ENCODE measurements at places on chromosomes 3 and 15.

DNA sequence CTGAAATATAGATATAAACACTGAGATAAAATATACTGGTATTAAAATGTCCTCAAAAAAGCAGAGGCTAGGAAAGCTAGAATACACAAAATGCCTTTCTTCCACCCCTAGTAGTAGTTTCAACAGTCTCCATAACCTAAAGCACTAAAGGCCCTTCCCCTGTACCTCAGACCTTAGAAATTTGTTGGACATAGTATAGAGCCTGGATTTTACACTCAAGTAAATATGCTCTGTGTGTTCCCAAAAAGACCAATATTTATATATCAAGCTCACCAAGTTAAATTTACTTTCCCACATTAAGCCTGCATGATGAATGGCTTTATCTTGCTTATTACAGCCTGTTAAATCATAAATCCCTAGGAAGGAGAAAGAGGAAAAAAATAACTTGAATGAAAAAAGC is 378.7 kb upstream of the AZI2 start:
- no peak for DNase-seq

GRCh38 chr15:44536962-44537734 is at the start of gene EIF3J:
TSS of gene EIF3J (plus strand) at chr15:44537147. CDS start at chr15:44537195, 48 bp downstream.
- DNase-seq: peak; percentile 98

- DNase-seq: no peak
Measured at GRCh38 chr3:195828762-195829161, 17.0 kb upstream of the MUC4 start.

- DNase-seq: no peak
Measured at GRCh38 chr3:52086461-52086860, 30.1 kb upstream of the DUSP7 start.

- no peak for DNase-seq
Measured at GRCh38 chr3:4773583-4773982, 205.7 kb upstream of the BHLHE40 start.

- DNase-seq: peak; percentile 26
Measured at GRCh38 chr15:90358124-90359033, 6.3 kb downstream of the ZNF774 start.

GRCh38 chr3:119318876-119319275 is 24.7 kb downstream of the ARHGAP31 start:
- DNase-seq: peak; percentile 40

GRCh38 chr3:139588450-139588849 is 48.9 kb upstream of the RBP1 start:
- no peak for DNase-seq

DNA sequence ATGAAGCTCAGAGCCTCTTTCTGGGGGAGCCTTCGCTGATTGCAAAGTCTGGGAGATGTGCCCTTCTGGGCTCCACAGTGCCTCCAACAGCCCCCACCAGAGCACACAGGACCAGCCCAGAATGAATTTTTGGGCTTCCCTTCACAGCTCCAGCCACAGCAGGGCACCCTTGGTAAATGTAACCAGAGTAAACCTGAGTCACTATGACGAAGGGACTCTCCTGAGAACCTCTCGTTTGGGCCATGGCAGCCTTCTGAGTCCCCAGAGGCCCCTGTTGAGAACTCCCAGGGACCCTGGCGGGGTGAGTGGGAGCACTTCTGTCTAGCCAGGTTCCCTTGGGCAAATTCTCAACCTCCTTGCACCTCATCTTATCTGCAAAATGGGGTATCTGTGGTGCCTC is 20.8 kb downstream of the FAM3D start:
- no peak for DNase-seq
